ENCODE measurements at places on chromosomes 2 and 18. TPM values are rescaled to one million over a fixed set of nuclear protein-coding genes. Genes with fewer than 3 reads are reported as not detected.

- DNase-seq, result peak; percentile 20
These were observed 283.4 kb downstream of the MTX2 start for GRCh38 chr2:176552501-176553135.

DNA sequence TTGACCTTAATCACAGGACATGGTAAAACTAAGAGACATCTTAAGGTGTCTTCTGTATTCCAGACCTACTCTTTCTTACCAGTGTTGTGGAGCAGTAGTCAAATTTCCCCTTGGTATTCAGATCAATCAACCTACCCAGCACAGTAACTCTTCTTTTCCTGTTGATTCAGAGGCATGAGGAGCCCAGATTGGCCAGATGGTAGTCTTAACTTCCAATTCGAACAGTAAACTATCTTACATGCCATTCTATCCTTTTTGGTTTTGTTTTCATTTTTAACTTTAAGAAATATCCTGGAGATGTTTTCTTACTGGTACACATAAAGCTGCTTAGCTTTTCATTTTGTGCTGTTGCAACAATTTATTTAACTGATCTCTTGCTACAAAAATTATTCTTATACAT lies 630.3 kb upstream of the PKDCC start:
- no peak for DNase-seq

DNA sequence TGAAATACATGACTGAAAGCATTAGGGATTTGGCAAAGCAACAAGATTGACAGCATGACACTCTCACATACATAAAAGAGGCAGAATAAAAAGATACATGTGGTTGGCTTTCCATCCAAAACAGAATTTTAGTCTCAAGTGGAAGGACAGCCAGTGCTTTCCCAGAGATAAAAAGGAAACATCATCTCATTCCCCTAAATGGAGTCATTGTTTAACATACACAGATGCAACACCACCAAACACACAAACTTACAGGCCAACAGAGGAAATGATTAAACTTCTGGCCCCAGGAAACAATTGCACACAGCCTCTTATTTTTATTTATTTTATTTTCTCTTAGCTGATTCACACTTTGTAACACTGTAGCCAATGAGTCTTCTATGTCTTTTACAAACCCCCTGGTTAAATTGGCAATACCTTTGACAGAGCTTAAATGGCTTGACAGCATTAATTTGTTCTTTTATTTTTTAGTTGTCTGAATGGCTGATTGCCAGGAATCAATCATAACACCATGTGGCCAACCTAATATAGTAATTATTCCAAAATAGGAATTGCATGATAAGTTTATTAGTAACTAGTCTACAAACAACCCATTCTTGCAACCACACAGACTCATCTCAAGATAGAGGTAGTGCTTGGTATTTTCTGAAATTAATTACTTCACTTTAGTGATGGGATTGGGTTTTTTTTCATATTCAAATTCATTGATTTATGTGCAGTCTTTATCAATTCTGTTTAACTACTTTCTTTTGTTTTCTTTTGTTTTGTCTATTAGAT lies 190.5 kb downstream of the RND3 start:
- DNase-seq, result peak; percentile 49

DNA sequence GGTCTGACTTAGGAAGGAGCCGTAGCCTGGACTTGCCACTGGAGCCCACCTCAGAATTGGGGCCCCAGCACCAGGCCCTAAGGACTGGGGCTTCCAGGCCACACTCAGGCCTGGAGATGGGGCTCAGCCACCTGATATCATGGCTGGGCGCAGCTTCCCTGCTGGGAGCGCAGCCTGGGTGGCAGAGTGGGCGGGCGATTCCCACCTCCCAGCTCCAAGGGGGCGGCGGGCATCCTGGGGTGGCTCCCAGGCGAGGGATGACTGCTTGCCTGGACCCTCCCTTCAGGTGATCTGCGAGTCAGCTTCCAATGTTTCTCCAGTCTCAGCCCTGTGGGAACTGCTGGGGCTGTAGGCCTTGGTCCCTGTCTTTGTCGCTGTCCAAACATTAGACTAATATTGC lies 20.1 kb downstream of the GPR35 start:
- DNase-seq, result no peak

- DNase-seq, result peak; percentile 55
These were observed 31.8 kb downstream of the RNU4ATAC start for GRCh38 chr2:121562269-121563176.

GRCh38 chr2:181998891-181999654 lies 13.4 kb downstream of the PPP1R1C start:
- no peak for DNase-seq

Gene ELOA2
- total RNA-seq, result not detected

Gene RBM44
- 0.14 TPM for total RNA-seq

Gene HTR2B
- total RNA-seq, result not detected
